ENCODE measurements at places on chromosomes 5 and 9.

- peak; percentile 66 for DNase-seq
Measured at GRCh38 chr9:127451858-127452656, 747 bp downstream of the LRSAM1 start.

DNA sequence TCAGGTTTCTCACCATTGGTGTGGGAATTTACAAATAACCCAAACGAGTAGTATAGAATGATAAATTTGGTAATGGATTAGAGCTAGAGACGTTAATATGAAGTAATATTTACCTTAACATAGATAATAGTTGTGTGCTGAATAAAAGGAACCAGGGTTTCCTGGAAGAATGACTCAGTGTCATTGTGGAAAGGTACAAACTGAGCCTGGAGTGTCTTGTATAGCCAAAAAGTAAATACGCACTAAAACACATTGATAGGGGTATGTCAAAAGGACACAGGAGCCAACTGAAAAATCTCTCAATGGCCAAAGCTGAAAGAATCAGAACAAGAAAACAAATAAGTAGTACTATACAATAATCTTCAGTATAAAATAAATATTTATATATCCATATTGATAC lies 363.5 kb downstream of the SLCO4C1 start:
- no peak for DNase-seq

DNA sequence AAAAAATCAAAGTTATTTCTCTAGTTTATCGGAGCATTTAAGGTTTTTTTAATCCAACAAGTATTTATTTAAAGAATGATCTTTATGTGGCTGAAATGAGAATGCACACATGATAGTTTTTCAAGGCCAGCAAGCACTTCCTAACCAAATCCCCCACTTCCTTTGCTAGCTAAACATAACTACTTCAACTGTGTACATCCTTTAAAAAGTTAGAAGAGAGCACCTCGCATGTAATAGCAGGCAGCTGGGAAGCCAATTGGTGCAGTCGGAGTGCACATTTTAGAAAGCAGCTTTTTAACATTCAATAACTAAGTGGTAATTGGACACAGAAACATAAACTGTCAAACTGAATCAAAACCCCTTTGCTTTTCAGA lies 245.7 kb downstream of the BNC2 start:
- DNase-seq: no peak

DNA sequence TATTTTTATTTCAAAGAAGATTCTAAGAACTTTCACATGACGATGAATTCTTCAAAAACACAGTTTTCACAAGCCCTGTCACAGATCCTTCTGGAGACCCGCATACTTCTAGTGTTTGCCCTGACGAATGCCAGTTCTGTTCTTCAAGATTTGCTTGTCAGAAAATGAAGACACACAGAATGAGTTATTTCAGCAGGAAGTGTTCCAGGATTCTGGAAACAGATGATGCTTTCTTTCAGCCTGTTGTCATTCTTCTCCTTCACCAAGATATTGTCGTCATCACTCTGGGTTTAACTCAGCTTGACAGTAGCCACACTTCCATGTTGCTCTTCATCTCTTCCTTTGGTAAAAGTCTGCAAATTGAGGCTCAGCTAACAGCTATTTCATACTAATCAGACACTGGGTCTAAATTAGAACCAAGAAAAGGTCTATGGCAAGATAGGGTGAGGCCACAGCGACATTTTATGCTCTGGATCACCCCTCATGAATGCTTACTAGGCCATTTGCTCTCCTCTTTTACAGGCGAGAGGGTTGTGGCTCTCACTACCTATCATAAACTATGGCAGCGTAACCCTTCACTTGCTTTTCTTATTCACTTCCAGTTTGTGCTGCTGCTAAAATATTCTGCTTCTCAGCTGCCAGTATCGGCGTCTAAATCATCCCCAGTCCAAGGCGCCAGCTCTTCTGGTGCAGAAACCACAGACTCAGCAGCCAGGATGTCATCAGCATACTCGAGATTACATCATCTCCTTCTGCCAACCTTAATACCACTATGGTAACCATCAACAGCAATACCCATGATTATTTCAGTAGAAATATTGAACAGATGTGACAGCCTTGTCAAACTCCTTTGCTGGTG lies 159.6 kb upstream of the TBCA start:
- DNase-seq: peak; percentile 55

DNA sequence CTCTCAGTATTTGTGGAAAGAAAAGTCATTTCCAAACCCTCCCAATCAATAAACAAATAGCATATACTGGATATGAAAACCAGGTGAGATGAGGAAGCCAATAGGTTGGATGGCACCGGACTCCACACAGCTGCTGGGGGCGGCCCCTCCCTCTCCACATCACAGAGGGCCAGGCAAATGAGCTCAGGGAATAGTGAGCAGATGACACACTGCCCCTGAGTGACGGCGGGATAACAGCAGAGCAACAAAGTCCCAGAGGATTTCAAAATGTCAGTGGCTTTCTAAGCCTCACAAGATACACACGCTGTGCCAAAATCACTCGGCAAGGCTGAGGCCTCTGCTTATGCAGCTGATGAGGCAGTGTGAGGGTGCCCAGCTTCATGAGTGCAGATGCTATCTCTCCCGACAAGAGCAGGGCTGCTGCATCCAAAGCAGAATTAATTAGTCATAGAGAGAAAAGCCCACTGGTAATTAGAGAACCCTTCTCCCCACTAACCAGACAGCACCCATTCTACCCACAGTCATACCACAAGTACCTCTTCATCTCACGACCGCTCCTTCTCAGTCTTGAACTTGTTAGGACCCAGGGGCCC lies 235.0 kb upstream of the NFIL3 start:
- no peak for DNase-seq

DNA sequence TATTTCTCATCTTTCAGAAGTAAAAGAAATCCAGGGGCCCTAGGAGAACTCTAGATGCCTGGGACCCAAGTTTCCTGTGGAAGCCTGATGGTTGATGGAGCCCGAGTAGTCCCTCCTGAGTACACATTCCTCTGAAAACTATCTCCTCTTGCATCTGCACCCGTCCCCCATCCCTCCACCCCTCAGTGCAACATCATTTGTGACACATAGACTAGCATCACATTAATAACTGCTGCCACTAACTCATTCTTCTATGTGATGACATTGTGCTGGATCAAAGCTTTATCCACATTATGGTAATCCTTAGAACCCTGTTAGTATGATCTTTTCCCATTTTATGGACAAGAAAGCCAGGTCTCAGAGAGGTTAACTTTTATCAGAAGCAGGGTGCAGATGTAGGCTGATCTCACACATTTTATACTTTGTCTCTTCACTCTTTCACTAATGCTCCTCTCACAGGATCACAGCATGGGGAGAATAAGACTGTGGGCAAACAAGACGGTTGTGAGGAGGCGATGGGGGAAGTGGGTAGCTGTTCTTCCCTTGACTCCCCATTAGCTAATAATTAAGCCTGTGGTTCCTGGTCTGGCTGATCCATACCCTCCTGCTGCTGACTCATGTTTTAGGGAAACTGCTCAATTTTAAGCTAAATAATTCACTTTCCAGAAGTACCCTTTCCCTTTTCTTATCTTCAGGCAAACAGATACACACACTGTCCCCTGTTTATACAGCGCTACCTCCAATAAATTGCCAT lies 3.9 kb upstream of the HK3 start:
- DNase-seq: no peak

DNA sequence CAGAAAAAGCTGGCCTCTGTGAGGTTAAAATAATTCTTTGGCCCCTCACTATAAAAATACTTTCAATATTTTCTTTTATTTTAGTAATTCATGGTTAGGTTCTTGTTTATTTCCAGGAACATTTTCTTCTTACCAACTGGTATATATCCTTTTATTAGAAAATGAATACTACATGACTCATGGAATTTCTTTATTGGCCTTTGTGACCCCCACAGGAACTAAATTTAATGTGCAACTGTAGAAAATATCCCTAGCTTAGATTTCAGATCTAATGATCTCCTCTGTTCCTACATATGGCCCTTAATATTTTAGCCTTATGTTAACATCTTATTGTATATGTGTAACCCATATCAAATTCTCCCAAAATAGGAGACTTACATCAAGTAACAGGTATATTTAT lies 429.9 kb downstream of the NR2F1-AS1 start:
- no peak for DNase-seq

DNA sequence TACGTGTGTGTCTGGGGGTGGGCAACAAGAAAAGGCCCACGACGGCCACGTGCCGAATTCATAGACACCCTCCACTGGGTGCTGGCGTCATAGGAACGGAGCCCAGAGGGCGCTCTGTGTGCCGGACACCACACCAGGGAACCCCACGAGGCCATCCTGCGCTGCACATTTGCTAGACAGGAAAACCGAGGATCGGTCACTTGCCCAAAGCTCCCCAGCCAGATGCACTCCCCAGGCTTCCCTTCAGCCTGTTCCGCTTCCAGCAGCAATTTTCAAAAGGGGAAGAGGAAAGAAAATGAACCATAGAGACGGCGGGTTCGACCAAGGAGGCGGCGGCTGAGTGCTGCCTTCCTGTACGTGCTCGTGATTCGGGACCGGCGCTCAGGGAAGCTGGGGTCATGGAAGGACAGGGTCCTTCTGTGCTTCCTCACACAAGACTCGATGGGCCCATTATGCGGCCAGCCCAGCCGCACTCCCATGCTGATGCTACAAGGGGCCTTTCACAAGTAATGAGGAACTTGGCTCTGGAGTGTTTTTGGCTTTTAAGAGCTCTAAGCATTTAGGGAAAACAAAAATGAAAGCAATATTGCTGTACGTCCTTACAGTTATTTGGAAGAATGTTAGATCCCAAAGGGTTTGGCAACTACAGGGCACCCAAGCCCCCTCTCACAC lies 124.6 kb upstream of the SARDH start:
- DNase-seq: no peak

DNA sequence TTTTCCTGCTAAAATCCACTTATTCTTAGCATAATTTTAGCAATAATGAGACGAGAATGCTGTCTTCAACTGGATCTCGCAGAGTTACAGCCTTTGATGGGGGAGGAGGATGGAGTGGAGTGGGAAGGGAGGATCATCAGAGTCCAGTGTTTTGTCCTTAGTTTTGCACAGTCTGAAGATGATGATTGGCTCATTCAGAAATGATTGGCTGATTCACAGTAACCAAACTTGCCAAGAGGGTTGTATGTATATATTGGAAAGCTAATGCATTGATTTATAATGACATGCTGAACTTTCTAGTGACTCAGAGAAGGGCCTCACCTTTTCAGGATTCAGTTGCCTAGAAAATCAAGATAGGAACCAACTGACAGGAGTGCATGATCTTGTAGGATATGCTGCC lies 448.0 kb downstream of the CCDC171 start:
- DNase-seq: no peak

DNA sequence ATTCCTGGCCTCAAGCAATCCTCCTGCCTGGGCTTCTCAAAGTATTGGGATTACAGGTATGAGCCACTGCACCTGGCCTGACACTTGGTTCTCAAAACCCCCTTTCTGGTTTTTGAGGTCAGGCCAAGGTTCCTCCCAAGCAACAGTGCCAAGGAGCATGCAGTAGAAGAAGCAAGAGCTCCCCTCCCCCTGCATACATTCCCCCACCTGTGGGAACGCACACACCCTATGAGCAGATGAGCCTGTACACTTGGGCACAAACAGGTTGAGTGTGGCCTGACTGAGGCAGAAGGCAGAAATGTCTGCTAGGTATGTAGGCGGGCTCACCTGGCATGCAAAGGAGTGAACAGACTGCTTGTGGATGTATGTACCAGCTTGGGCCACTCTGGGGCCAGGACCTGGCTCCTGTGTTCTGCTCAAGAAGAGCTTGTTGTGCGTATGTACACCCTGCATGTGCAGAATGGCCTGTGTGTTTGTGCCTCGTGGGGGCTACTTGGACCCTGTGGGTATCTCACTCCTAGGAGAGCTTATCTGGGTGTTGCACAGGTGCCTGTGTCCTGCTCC lies 1.7 kb downstream of the GPRIN1 start:
- DNase-seq: no peak

- DNase-seq: no peak
Measured at GRCh38 chr5:88172847-88173758, 95.5 kb downstream of the TMEM161B start.

- DNase-seq: no peak
Measured at GRCh38 chr5:158881091-158881880, 218.4 kb downstream of the EBF1 start.
